ENCODE measurements at places on chromosomes 6 and 20. TPM values are rescaled to one million over a fixed set of nuclear protein-coding genes. Genes with fewer than 3 reads are reported as not detected.

- H3K36me3 ChIP-seq, result no peaks in the 10 kb centered on the region
- H3K27me3 ChIP-seq, result no peaks in the 10 kb centered on the region
- no peaks in the 10 kb centered on the region for H3K4me1 ChIP-seq
- peak; percentile 81 for DNase-seq
- H3K27ac ChIP-seq, result no peak overlapping the region
- H3K4me3 ChIP-seq, result no peak overlapping the region
Observed at GRCh38 chr20:57514273-57514751, 10.6 kb downstream of the CTCFL start.

The TGM3 gene
- total RNA-seq, result not detected

DNA sequence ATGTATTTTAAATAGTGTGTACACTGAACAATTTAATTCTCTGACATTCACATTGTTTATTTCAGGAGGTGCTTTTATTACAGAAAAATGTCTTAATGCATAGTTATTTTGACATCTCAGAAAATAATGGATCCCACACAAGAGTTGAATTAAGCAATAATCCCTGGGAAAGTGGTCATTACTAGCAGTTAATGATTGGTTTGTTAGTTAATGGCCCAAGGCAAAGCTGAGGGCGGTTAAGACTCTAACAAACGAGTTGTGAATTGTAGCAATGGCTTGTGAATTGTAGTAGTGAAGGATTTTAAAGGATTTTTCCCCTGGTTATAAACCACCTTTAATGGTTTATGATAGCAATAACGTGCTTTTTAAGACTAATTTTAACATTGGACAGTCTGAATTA is 1316.0 kb upstream of the GJE1 start:
- no peaks in the 10 kb centered on the region for H3K27me3 ChIP-seq
- H3K36me3 ChIP-seq, result no peaks in the 10 kb centered on the region
- no peak overlapping the region for H3K4me3 ChIP-seq
- no peaks in the 10 kb centered on the region for H3K4me1 ChIP-seq

- H3K27me3 ChIP-seq, result no peaks in the 10 kb centered on the region
- peaks cover 17% of the 10 kb centered on the region for H3K4me1 ChIP-seq
- DNase-seq, result no peak
- no peak overlapping the region for H3K27ac ChIP-seq
- no peak overlapping the region for H3K4me3 ChIP-seq
Observed at GRCh38 chr6:151663559-151663958, 143.9 kb upstream of the ESR1 start.

DNA sequence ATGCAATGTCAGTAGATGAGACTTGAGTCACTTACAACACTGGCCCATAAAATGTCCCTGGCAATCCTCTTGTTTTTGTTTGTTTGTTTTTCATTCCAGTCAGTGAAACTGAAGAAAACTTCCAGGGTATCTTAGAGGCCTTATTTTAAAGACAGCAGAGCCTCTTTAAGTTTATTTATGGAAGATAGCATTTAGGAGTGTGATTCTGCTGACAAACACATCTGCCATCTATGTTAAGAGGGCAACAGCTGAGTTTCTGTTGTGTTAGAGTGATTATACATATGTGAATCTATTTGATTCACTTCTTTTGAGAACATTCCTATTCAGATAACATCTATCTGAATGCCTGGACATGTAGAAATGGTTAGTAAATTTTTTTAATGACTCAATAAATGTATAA is 812.6 kb downstream of the TENT5A start:
- no peak overlapping the region for H3K4me3 ChIP-seq
- no peak overlapping the region for H3K27ac ChIP-seq
- H3K36me3 ChIP-seq, result no peaks in the 10 kb centered on the region
- no peaks in the 10 kb centered on the region for H3K4me1 ChIP-seq

The KPNA5 gene
- 12.0 TPM for total RNA-seq

The NRSN1 gene
- not detected for total RNA-seq

DNA sequence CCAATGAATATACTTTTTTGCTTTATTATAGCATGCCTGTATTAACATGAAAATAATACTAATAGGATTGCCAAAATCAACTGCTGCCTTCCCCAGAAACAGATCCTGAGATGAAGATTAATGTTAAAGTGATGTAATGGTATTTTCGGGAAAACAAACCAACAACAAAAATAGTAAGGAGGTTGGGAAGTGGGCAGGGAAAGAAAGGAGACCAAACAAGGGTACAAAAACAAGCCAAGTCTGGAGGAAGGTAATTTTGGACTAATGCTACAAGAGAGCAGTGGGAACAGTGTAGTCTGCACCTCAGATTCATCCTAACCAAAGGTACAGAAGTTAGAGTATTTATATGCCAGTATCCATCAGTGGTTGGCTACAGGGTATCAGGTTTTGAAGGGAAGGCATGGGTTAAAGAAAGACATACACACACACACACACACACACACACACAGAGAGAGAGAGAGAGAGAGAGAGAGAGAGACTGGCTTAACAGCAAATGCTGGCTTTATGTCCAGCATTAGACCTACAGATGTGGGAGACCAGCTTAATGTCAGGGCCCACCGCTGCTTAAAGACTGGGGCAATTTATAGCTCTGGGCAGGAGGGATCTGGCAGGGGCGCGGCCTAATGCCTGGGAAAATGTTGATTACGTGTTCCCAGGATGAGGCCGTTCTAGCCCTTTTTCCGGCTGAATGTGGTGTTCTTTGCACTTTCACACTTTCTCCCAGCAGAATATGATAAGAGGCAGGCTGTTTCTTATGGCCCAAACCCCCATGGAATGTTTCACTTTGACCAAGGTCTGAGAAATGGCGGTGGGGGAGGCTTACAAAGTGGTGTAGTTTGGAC is 3.8 kb upstream of the SLC17A1 start:
- no peaks in the 10 kb centered on the region for H3K27me3 ChIP-seq
- no peak overlapping the region for H3K27ac ChIP-seq
- no peak overlapping the region for H3K4me3 ChIP-seq
- no peaks in the 10 kb centered on the region for H3K36me3 ChIP-seq

DNA sequence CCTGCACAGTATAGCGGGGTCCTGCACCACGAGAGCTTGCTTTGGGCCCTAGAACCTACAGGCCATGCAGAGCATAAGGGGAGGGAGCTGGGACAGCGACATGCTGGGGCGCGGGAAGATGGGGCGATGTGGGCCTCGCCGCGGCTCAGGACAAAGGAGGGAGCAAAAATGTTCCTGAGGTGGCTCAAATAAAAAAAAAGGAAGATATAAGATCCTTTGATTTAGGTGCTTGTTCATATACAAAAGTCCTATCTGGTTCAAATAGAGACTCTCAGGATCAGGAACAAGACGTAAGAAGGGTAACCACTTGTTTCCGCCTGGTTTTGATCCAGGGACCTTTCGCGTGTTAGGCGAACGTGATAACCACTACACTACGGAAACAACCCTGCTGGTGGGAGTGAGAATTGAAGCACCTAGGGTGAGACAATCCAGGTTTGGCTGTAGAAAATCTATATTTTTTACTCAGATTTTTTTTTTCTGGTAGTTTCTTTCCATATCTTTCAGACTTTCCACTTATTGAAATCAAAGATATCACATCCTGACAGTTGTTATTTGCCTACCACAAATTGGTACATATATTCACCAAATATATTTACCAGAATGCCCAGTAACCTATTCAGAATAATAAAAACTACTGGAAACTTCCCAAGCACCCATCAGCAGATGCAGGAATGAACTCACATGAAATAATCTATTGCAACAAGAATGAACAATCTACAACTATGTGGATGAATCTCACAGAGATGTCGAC is 177.9 kb upstream of the ZNF184 start:
- peak overlapping the region; percentile 34 for H3K4me3 ChIP-seq
- peak; percentile 81 for DNase-seq
- peak overlapping the region; percentile 84 for H3K27ac ChIP-seq
- H3K4me1 ChIP-seq, result no peaks in the 10 kb centered on the region
- H3K36me3 ChIP-seq, result no peaks in the 10 kb centered on the region
- no peaks in the 10 kb centered on the region for H3K27me3 ChIP-seq

DNA sequence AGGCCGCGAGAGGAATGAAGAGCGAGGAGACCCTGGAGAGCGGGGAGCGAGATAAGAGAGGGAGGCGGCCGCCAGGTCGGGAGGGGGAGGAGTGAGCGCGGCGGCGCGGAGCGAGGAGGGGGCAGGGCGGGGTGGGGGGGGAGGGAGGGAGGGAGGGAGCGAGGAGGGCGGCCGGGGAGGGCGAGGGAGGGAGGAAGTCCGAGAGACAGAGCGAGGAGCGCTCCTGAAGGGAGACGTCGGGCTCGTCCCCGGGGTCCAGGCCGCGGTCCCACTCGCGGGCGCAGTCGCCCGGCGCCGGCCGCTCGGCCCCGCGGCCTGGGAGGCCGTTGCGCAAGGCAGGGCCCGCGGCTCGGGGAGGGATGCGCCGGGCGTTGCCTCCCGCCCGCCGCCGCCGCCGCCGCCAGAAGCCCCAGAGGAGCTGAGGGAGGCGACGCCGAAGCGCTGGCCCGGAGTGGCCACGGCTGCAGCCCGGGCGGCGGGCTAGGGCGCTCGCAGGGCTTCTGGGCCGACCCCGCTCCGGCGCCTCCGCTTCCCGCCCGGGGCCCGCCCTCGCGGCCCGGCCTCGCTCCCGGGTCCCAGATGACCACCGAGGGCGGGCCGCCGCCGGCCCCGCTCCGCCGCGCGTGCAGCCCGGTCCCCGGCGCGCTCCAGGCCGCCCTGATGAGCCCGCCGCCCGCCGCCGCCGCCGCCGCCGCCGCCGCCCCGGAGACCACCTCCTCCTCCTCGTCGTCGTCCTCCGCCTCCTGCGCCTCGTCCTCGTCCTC is at the start of gene FOXF2:
Gene FOXF2 (plus strand): TSS at position 208 of the 764 bp plus-strand sequence. CDS start 372 bp downstream, at position 580.
- DNase-seq, result no peak
- no peaks in the 10 kb centered on the region for H3K36me3 ChIP-seq
- H3K27ac ChIP-seq, result no peak within 1 kb of the TSS

The KIF13A gene
- 13.8 TPM for total RNA-seq

- no peak for DNase-seq
- no peak overlapping the region for H3K4me3 ChIP-seq
- no peaks in the 10 kb centered on the region for H3K4me1 ChIP-seq
- H3K27ac ChIP-seq, result no peak overlapping the region
- H3K27me3 ChIP-seq, result no peaks in the 10 kb centered on the region
Observed at GRCh38 chr6:72081871-72082270, 195.5 kb downstream of the RIMS1 start.

The TUBB gene
- 788 TPM for total RNA-seq

The ULBP3 gene
- 8.1 TPM for total RNA-seq

The CUL7 gene
- total RNA-seq, result 25.3 TPM

The LAMA2 gene
- total RNA-seq, result 0.02 TPM

- H3K27me3 ChIP-seq, result no peaks in the 10 kb centered on the region
- peaks cover 56% of the 10 kb centered on the region for H3K4me1 ChIP-seq
- H3K4me3 ChIP-seq, result no peak overlapping the region
- peak overlapping the region; percentile 90 for H3K27ac ChIP-seq
- H3K36me3 ChIP-seq, result no peaks in the 10 kb centered on the region
Observed at GRCh38 chr20:25549843-25550477, 35.4 kb downstream of the NINL start.

DNA sequence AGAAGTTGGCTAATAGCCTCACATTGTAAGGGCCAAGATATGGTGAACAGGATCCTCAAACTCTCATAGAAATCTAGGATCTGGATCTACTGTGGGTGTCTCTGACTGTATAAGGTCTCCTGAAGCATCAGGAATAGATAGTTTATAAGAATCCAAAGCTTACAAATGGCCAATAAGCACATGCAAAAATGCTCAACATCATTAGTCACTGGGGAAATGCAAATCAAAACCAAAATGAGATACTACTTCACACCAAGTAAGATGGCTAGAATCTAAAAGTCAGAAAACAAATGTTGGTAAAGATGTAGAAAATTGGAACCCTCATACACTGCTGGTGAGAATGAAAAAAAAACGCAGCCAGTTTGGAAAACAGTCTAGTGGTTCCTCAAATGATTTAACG is 14.3 kb upstream of the RNF182 start:
- no peaks in the 10 kb centered on the region for H3K27me3 ChIP-seq
- DNase-seq, result no peak
- no peak overlapping the region for H3K27ac ChIP-seq

DNA sequence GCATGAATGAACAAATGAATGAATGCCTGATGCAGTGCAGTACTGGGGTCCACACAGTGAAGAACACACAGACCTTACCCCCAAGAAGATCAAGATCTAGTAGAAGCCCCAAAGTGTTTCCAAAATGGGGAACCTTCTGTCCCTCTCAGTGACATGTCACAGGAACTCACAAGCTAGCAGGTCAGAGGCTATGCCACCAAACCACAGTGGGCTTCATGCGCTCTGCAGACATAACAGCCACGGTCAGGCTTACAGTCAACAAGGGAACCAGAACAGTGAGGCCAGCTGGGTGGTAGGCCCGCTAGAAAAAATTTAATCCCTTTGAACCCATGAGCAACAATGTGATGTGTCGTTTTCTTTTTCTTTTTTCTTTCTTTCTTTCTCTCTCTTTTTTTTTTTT is 20.2 kb upstream of the ARFGEF2 start:
- no peaks in the 10 kb centered on the region for H3K36me3 ChIP-seq
- no peak overlapping the region for H3K4me3 ChIP-seq
- no peak overlapping the region for H3K27ac ChIP-seq
- no peak for DNase-seq
- H3K27me3 ChIP-seq, result no peaks in the 10 kb centered on the region

- H3K36me3 ChIP-seq, result no peaks in the 10 kb centered on the region
- no peak overlapping the region for H3K27ac ChIP-seq
- DNase-seq, result no peak
Observed at GRCh38 chr6:13280254-13280653, 48.1 kb downstream of the TBC1D7 start.

GRCh38 chr6:84072442-84072997 is 38.9 kb downstream of the MRAP2 start:
- no peak overlapping the region for H3K27ac ChIP-seq
- H3K36me3 ChIP-seq, result no peaks in the 10 kb centered on the region
- DNase-seq, result no peak
- no peaks in the 10 kb centered on the region for H3K27me3 ChIP-seq

- no peaks in the 10 kb centered on the region for H3K27me3 ChIP-seq
- H3K27ac ChIP-seq, result no peak overlapping the region
- H3K36me3 ChIP-seq, result peaks cover 6% of the 10 kb centered on the region
- H3K4me3 ChIP-seq, result no peak overlapping the region
- no peaks in the 10 kb centered on the region for H3K4me1 ChIP-seq
Observed at GRCh38 chr20:35560105-35560511, 18.2 kb downstream of the ERGIC3 start.

DNA sequence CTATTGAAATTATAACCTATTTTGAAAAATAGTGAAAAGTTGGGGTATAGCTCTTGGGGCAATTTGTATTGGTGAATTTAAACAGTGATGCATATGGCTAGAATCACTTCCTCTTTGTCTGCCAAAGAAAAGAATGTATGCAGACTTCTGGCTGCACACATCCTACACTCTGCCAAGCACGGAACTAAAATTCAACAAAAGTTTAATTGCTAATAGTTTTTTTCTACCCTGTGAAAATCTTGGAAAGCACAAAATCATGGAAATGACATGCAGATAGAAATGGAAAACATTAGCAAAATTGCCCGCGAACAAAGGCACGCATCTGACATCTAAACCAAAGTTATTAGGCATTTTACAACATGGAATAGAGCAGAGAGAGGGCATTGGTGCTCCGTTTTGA is 106.4 kb upstream of the PDE10A start:
- no peak overlapping the region for H3K27ac ChIP-seq
- H3K36me3 ChIP-seq, result no peaks in the 10 kb centered on the region
- H3K27me3 ChIP-seq, result no peaks in the 10 kb centered on the region
- no peaks in the 10 kb centered on the region for H3K4me1 ChIP-seq

The TRIM10 gene
- total RNA-seq, result 1.4 TPM

The SDCBP2 gene
- total RNA-seq, result 2.0 TPM

GRCh38 chr6:21033575-21034026 is 499.3 kb downstream of the CDKAL1 start:
- H3K27me3 ChIP-seq, result no peaks in the 10 kb centered on the region
- no peak overlapping the region for H3K4me3 ChIP-seq
- no peak for DNase-seq
- H3K4me1 ChIP-seq, result no peaks in the 10 kb centered on the region
- H3K36me3 ChIP-seq, result no peaks in the 10 kb centered on the region

The LTB gene
- not detected for total RNA-seq

Measured in Caco-2 (cell line).